Breast epithelium (tissue), 4 donors: ENCODE measurements at places on chromosomes 12 and 14. TPM values are rescaled to one million over a fixed set of nuclear protein-coding genes. Genes with fewer than 3 reads are reported as not detected.

The OR4E1 gene
- not detected for total RNA-seq

The OR4E2 gene
- not detected for total RNA-seq

The KRT74 gene
- total RNA-seq: not detected

The SLC35E3 gene
- 12.1 TPM for total RNA-seq

- no peak overlapping the region for H3K27ac ChIP-seq
- H3K27me3 ChIP-seq: no peaks in the 10 kb centered on the region
- H3K36me3 ChIP-seq: no peaks in the 10 kb centered on the region
- H3K4me1 ChIP-seq: no peaks in the 10 kb centered on the region
- H3K4me3 ChIP-seq: no peak overlapping the region
These were observed 7.5 kb upstream of the FOXG1 start for GRCh38 chr14:28758885-28759652.

DNA sequence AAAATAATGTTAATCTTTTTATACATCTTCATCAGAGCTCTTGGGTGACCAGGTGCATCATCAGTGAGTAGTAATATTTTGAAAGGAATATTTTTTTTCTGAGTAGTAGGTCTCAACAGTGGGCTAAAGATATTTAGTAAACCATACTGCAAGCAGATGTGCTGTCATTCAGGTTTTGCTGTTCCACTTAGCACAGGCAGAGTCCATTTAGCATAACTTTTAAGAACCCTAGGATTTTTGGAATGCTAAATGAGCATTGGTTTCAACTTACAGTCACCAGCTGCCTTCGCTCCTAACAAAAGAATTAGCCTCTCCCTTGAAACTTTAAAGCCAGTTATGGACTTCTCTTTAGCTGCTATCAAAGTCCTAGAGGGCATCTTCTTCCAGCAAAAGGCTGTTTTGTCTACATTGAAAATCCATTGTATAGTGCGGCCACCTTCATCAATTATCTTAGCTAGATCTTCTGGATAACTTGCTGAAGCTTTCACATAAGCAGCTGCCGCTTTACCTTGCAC is 24.6 kb downstream of the RIMKLB start:
- DNase-seq: no peak
- H3K27ac ChIP-seq: no peak overlapping the region
- H3K4me1 ChIP-seq: no peaks in the 10 kb centered on the region
- no peaks in the 10 kb centered on the region for H3K27me3 ChIP-seq

GRCh38 chr14:80988192-80988591 is 32.8 kb downstream of the TSHR start:
- DNase-seq: no peak
- H3K4me1 ChIP-seq: no peaks in the 10 kb centered on the region
- no peak overlapping the region for H3K4me3 ChIP-seq
- no peaks in the 10 kb centered on the region for H3K27me3 ChIP-seq
- H3K36me3 ChIP-seq: no peaks in the 10 kb centered on the region
- no peak overlapping the region for H3K27ac ChIP-seq

- H3K4me3 ChIP-seq: no peak overlapping the region
- peaks cover 32% of the 10 kb centered on the region for H3K4me1 ChIP-seq
- H3K36me3 ChIP-seq: no peaks in the 10 kb centered on the region
- no peaks in the 10 kb centered on the region for H3K27me3 ChIP-seq
- DNase-seq: peak; percentile 66
These were observed 7.2 kb downstream of the ALDH2 start for GRCh38 chr12:111773801-111774551.
